Astrocyte (in vitro differentiated cells and primary cell): ENCODE measurements at places on chromosomes 5 and 9. TPM values are rescaled to one million over a fixed set of nuclear protein-coding genes. Genes with fewer than 3 reads are reported as not detected.
A peak's percentile ranks its signal among the peaks of the same experiment; 100 is the strongest.

The SETX gene
- total RNA-seq = 45.6 and 48.4 TPM in 2 replicates

The DOCK8 gene
- total RNA-seq = 2.6 and 4.4 TPM in 2 replicates

DNA sequence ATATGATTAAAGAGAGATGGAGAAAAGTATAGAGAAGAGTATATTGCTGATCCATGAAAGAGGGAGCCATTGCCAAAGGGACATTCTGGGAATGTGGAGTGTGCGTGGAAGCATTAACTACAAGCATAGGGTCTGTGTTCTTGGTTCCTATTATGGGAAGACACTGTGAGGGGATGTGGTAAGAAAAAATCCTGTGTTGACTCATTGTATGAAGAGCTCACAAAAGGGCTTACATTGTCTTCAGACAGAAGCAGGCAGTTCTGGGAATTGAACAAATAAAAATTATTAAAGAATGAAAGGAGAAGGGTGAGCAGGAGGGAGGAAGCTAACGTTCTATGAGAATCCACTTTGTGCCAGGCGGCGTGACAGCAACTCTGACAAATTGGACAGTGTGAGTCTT, 250.4 kb upstream of the CHD1 start:
- H3K36me3 ChIP-seq = no peaks in the 10 kb centered on the region
- no peak for DNase-seq
- H3K4me1 ChIP-seq = no peaks in the 10 kb centered on the region
- no peak overlapping the region for H3K27ac ChIP-seq
- H3K4me3 ChIP-seq = no peak overlapping the region

- H3K4me1 ChIP-seq = no peaks in the 10 kb centered on the region
- H3K27ac ChIP-seq = no peak overlapping the region
- H3K4me3 ChIP-seq = no peak overlapping the region
- H3K36me3 ChIP-seq = peaks cover 34% of the 10 kb centered on the region
Measured at GRCh38 chr9:113205861-113206260, 15.2 kb downstream of the FKBP15 start.

GRCh38 chr5:97534166-97534565, 351.1 kb upstream of the RIOK2 start:
- no peaks in the 10 kb centered on the region for H3K27me3 ChIP-seq
- no peaks in the 10 kb centered on the region for H3K4me1 ChIP-seq
- no peaks in the 10 kb centered on the region for H3K36me3 ChIP-seq
- no peak overlapping the region for H3K4me3 ChIP-seq

DNA sequence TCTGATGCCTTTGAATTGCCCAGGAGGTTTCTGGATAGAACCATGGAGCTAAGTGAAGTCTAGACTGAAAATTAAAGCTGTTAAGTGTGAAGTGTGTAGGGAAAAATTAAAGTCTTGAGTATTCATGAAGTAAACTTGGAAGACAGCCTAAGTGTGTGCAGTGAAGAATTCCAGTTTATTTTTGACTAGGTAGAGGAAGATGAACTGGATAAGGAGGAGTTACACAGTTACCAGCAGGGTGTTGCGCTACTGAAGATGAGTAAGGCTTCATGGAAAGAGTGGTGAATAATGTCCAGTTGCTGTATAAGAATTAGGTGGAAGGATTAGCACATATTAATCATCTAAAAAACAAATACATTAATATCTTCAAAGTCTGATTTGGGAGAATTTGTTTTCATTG, 5.7 kb upstream of the CHD1 start:
- H3K36me3 ChIP-seq = no peaks in the 10 kb centered on the region
- DNase-seq = peak; percentile 44
- H3K4me3 ChIP-seq = no peak overlapping the region
- H3K27ac ChIP-seq = no peak overlapping the region

DNA sequence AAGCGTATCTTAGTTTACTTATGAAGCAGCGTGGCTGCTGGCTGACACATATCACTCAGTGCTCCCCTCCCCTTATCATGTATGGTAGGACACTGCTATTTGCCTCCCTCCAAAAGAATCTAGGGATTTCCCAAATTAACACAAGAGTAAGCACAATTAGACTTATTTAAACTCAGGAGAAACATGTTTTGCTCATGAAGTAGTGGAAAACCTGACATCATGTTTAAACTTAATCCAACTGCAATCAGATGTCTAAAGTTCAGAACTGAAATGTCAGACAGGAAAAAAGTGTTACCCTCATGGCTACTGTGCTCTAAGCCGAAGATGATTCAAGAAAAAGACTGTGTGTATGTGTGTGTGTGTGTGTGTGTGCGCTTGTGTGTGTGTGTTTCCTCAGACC, 324.1 kb upstream of the TNC start:
- peak; percentile 74 for DNase-seq
- no peak overlapping the region for H3K4me3 ChIP-seq
- no peak overlapping the region for H3K27ac ChIP-seq
- no peaks in the 10 kb centered on the region for H3K27me3 ChIP-seq
- no peaks in the 10 kb centered on the region for H3K36me3 ChIP-seq
- no peaks in the 10 kb centered on the region for H3K4me1 ChIP-seq

DNA sequence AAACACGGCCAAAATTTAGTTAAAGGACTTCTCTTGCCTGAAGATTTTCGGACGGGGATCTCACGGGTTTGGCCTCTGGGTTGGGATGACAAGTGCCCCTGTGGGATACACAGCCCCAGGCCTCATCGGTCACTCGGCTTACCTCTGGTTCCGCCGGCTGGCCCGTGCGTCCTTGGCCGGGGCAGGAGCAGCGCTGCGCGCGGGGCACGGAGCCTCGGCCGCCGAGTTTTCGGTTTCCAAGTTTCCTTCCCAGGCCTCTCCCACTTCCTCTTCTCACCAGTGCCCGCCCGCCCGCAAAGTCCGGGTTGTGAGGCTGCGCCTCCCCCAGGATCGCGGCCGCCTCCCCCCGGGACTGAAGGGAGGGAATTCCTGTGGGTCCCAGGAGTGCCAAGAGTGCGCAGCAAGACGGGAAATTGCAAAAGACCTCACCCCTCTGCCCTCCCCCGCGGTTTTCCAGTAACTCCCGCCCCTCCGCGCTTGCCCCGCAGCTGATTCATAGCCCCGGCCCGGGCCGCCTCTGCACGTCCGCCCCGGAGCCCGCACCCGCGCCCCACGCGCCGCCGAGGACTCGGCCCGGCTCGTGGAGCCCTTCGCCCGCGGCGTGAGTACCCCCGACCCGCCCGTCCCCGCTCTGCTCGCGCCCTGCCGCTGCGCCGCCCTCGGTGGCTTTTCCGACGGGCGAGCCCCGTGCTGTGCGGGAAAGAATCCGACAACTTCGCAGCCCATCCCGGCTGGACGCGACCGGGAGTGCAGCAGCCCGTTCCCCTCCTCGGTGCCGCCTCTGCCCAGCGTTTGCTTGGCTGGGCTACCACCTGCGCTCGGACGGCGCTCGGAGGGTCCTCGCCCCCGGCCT, at the start of gene OSMR:
Gene OSMR, plus strand, starts transcription at position 487 of the 853 bp plus-strand sequence. CDS start 23,033 bp downstream, outside the sequence.
- H3K36me3 ChIP-seq = no peaks in the 10 kb centered on the region
- H3K27ac ChIP-seq = peak within 1 kb of the TSS; percentile 98
- no peaks in the 10 kb centered on the region for H3K27me3 ChIP-seq
- peak within 1 kb of the TSS; percentile 95 for H3K4me3 ChIP-seq
- peaks cover 8% of the 10 kb centered on the region for H3K4me1 ChIP-seq

GRCh38 chr5:135249658-135250057, 149.4 kb downstream of the MACROH2A1 start:
- H3K36me3 ChIP-seq = no peaks in the 10 kb centered on the region
- H3K27ac ChIP-seq = no peak overlapping the region
- no peaks in the 10 kb centered on the region for H3K27me3 ChIP-seq
- peaks cover 32% of the 10 kb centered on the region for H3K4me1 ChIP-seq
- no peak overlapping the region for H3K4me3 ChIP-seq
- no peak for DNase-seq

DNA sequence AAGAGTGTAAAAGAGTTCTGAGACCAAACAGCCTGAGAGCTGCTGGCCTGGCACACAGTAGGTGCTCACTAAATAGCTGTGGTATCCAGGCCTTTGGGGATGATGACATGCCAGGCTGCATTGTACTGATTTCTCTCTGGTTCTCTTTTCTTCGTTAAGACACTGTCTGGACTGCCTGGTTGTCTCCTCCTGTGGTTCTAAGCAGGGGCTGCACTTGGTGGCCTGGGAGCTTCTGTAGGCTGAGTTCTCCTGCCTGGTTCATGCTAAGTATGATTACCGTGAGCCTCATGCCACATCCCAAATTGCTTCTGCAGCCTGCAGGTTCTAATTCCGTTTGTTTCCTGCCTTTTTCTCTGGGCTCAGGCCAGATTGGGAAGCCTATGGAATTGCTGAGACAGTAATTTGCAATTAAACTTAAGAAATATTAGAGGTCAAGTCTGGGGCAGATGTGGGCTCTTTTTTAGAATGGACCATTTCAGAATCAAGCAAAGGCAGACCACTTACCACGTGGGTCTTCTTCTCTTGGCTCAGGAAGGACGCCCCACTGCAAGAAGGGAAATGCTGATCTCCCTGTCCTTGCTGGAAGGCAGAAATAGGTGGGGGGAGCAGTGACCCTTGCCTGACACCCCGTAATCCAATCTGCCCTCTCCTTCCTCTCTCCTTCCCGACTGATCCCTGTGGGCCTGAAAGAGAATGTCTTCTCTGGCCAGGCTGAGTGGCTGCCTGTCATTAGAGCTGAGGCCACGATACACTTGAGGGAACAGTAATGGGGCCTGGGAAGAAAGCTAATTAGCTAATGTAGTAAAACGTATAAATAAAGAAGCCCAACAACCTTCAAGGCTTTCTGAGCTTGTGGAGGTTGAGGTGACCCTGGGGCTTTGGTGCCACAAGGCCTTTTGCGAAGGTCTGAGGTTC, 21.9 kb upstream of the BOD1 start:
- no peaks in the 10 kb centered on the region for H3K36me3 ChIP-seq
- DNase-seq = no peak
- no peaks in the 10 kb centered on the region for H3K27me3 ChIP-seq
- H3K4me3 ChIP-seq = no peak overlapping the region

DNA sequence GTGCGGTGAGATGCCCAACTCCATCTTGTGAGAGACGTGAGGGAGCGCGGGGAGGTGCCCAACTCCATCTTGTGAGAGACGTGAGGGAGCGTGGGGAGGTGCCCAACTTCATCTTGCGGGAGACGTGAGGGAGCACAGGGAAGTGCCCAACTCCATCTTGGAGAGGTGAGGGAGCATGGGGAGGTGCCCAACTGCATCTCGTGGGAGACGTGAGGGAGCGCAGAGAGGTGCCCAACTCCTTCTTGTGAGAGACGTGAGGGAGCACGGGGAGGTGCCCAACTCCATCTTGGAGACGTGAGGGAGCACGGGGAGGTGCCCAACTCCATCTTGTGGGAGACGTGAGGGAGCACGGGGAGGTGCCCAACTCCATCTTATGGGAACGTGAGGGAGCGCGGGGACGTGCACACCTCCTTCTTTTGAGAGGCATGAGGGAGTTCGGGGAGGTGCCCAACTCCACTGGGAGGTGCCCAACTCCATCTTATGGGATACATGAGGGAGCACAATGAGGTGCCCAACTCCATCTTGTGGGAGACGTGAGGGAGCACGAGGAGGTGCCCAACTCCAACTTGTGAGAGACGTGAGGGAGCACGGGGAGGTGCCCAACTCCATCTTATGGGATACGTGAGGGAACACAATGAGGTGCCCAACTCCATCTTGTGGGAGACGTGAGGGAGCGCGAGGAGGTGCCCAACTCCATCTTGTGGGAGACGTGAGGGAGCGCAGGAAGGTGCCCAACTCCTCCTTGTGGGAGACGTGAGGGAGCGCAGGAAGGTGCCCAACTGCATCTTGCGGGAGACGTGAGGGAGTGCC, 235.4 kb downstream of the CACNA1B start:
- no peaks in the 10 kb centered on the region for H3K36me3 ChIP-seq
- no peak for DNase-seq
- no peak overlapping the region for H3K4me3 ChIP-seq
- no peaks in the 10 kb centered on the region for H3K27me3 ChIP-seq
- H3K4me1 ChIP-seq = no peaks in the 10 kb centered on the region

DNA sequence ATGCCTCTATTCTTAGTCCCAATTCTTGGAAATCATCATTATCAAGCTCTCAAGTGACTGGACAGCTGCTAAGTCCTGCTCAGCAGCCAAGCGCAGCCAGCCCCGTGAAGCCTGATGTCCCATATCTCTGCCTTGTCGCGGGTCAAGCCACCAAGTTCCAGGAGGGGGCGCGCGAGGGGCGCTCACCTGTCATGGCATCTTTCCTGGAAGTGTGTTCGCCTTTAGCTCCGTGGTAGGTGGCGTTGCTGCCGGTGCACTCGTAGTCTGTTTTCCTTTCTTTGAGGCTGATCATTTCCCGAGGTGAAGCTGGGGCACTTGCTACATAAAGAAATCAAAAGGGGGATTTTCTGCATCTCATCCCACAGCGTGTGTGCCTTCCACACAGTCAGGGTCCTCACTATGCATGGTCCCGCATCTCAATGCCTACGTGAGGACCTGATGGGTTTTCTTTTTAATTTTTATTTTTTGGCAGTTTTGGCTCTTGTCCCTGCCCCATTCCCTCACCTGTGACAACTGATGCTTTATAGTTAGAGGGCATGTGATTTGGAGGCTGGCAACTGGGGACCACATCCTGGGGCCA, 227.0 kb upstream of the DAP start:
- no peaks in the 10 kb centered on the region for H3K36me3 ChIP-seq
- H3K27me3 ChIP-seq = no peaks in the 10 kb centered on the region
- H3K4me3 ChIP-seq = no peak overlapping the region

GRCh38 chr9:35945341-35946018, 12.5 kb downstream of the OR2S2 start:
- H3K27ac ChIP-seq = no peak overlapping the region
- H3K4me3 ChIP-seq = no peak overlapping the region
- peak; percentile 58 for DNase-seq
- H3K36me3 ChIP-seq = no peaks in the 10 kb centered on the region
- H3K4me1 ChIP-seq = no peaks in the 10 kb centered on the region
- no peaks in the 10 kb centered on the region for H3K27me3 ChIP-seq

GRCh38 chr9:92808726-92809451, 44.3 kb upstream of the BICD2 start:
- H3K4me1 ChIP-seq = peaks cover 12% of the 10 kb centered on the region
- DNase-seq = peak; percentile 65
- H3K27me3 ChIP-seq = peaks cover 88% of the 10 kb centered on the region
- H3K27ac ChIP-seq = no peak overlapping the region
- H3K4me3 ChIP-seq = peak overlapping the region; percentile 28
